RPMI7951 (cell line): ENCODE measurements at places on chromosomes 16 and 17.
A peak's percentile ranks its signal among the peaks of the same experiment; 100 is the strongest.

DNA sequence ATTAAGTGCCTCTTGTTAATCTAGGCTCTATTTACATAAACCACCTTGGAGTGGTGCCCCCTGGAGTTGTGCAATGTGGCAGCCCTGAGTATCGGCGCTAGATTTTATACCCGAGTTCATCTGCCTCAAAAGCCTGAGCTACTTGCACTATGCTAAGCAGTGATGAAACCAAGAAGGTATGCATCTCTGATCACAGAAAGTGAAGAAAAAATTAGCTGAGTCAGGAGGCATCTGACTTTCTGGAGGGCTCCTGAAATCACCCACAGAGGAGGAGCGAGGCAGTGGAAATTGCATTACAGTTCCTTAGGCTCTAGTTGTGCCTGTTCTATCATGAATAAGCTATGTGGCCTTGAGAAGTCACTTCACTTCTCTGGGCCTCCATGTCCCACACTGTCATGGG, 80.3 kb upstream of the PSMD7 start:
- no peak for DNase-seq

GRCh38 chr16:50816901-50817555, 75.1 kb downstream of the CYLD start:
- DNase-seq, result no peak

GRCh38 chr17:39757931-39758873, 20.5 kb downstream of the GRB7 start:
- DNase-seq, result no peak

DNA sequence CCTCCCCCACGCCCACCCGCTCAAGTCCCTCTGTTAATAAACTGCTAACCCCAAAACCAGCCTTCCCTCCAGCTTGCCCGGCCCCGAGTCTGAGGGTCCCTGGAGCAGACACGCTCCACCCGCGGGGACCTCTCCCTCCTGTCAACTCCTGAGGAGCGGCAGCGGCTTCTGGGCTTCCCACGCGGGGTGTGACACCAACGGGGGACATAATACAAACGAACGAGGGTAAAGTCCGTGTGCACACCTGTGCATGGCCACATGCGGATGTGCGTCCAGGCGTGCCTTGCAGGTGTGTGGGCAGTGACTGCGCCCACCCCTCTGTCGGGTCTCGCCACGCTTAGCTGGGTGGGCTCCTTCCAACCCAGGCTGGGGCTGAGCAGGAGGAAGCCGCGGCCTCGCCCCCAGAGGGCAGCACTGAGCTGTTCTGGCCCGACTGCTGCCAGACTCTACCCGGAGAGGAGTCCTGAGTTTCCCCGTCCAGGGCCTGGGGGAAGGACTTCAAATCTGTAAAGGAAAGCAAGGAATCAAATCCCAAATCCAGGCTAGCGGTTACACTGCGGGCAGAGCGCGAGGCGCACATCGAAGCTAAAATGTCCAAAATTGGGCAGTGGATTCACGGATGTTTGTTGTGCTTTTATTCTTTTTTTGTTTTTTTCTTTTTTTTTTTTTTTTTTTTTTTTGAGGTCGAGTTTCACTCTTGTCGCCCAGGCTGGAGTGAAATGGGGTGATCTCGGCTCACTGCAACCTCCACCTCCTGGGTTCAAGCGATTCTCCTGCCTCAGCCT, 24.2 kb upstream of the KRT17 start:
- DNase-seq, result peak; percentile 72

DNA sequence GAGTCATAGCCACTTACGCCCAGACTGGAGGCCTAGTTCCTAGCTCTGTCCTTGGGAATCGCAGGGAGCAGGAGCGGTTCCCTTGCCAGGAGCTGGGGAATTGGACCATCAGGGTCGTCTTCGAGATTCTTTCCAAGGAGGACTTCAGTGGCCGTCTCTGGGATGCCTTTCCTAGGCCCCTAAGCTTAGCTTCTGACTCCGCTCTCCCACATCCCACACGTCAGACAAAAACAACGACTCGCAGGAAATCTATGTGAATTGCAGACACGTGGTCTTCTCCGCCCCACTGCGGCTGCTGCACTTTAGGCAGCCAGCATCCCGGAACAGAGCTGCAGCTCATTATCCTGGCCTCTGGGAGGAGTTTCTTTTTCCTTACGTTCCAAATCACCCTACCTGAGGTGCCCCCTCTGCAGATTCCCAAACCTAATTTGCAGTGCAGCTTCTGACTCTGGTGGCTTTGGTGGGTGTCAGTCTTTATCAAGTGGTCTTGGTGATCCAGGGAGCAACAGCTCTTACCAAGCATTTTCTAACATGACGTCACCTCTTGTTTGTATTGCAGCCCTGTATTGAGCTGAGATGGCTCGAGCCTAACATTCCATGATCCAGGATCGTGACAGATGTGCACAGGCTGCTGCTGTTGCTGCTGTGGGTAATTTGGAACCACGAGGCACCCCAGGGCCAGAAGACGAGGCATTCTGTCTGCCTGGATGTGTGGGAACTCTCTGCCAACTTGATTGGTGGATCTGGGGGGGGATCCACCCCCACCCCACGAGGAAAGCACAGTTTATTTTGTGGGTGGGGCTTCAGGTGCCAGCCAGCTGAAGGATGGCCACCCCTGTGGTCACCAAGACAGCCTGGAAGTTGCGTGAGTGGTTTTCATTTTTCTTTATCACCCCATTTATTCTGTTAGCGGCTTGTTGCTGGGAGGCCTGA, 1.1 kb downstream of the KATNB1 start:
- DNase-seq, result peak; percentile 67

GRCh38 chr17:19386974-19387920, at the start of gene MFAP4:
MFAP4 (minus strand) TSS chr17:19387190; CDS start chr17:19387155, 35 bp downstream.
- peak; percentile 71 for DNase-seq

- DNase-seq, result no peak
These were observed 9.6 kb downstream of the STX8 start for GRCh38 chr17:9566067-9566466.

DNA sequence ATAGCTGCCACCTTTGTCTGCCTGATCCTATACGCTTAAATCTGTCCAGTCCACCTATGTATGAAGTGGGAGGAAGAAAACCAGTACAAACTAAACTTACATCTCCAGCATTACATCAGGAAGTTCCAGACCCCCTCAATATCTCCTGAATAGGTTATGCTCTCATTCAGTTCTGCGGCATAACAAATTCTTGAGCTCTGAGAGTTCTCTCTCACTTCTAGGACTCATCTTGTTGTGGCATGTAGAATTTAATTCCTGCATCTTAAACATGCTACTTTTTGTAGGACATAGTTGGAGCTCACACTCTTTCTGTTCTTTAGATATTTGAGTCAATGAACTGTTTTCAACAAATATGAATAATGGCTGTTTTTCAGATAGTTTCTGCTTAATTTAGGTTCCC, 662.5 kb downstream of the CDH11 start:
- DNase-seq, result no peak

GRCh38 chr17:69096541-69096940, 35.8 kb upstream of the ABCA9 start:
- no peak for DNase-seq

DNA sequence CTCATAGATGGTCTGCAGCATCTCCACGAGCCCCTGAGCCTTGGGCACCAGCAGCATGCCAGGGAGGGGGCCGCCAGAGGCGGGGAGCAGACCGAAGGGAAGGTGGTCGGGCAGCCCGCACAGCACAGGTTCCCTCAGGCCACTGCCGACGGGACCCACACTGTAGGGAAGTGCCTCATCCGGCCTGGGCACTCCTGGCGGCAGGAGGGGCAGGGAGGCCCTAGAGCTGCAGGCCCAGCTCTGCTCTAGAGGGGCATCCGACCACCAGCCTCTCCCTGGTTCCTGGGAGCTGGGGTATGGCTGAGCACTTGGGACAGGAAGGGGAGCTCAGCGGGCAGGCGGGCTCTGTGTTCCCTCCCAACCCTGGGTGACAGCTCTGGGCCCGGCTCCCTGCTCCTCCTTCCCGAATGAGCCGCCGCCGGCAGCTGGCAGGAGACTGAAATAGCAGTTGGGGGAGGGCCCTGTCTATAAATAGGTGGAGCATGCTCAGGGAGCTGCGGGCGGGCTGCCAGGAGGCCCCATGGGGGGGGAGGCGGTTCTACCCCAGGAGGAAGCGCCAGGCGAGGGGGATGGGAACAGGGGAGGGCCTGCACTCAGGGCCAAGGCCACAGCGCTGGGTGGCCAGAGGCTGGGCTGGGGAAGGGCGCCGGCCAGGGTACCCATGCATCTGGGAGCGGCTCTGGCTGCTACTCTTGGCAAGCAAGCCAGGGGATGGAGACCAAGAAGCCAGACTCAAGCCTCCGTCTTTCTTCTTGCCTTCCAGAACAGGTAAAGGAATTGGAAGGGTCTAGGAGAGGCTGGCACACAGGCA, 12.4 kb downstream of the HDAC5 start:
- peak; percentile 91 for DNase-seq

- no peak for DNase-seq
These were observed 1280.6 kb downstream of the CDH11 start for GRCh38 chr16:63841271-63841670.

DNA sequence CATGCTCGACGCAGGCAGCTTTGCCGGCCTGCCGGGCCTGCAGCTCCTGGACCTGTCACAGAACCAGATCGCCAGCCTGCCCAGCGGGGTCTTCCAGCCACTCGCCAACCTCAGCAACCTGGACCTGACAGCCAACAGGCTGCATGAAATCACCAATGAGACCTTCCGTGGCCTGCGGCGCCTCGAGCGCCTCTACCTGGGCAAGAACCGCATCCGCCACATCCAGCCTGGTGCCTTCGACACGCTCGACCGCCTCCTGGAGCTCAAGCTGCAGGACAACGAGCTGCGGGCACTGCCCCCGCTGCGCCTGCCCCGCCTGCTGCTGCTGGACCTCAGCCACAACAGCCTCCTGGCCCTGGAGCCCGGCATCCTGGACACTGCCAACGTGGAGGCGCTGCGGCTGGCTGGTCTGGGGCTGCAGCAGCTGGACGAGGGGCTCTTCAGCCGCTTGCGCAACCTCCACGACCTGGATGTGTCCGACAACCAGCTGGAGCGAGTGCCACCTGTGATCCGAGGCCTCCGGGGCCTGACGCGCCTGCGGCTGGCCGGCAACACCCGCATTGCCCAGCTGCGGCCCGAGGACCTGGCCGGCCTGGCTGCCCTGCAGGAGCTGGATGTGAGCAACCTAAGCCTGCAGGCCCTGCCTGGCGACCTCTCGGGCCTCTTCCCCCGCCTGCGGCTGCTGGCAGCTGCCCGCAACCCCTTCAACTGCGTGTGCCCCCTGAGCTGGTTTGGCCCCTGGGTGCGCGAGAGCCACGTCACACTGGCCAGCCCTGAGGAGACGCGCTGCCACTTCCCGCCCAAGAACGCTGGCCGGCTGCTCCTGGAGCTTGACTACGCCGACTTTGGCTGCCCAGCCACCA, 9.7 kb downstream of the VASN start:
- DNase-seq, result no peak

DNA sequence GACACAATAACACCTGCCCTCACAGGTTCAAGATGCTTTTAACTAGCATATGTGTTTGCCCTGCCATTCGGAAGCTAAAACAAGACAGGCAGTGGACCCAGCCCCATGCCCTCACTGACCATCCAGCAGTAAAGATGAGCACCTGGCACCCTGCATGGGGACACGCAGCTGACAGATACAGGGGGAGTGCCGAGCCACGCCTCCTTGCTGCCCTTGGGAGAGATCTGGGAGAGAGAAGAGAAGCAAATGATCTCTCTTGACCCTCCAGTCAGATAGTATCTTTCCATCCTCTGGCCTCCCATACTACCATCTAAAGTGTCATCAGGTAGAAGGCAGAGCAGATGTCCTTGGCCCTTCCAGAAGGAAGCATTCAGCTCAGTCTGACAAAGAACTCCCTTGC, 40.6 kb upstream of the MYOCD start:
- DNase-seq, result no peak

GRCh38 chr16:26594666-26595065, 472.1 kb upstream of the C16orf82 start:
- DNase-seq, result no peak

DNA sequence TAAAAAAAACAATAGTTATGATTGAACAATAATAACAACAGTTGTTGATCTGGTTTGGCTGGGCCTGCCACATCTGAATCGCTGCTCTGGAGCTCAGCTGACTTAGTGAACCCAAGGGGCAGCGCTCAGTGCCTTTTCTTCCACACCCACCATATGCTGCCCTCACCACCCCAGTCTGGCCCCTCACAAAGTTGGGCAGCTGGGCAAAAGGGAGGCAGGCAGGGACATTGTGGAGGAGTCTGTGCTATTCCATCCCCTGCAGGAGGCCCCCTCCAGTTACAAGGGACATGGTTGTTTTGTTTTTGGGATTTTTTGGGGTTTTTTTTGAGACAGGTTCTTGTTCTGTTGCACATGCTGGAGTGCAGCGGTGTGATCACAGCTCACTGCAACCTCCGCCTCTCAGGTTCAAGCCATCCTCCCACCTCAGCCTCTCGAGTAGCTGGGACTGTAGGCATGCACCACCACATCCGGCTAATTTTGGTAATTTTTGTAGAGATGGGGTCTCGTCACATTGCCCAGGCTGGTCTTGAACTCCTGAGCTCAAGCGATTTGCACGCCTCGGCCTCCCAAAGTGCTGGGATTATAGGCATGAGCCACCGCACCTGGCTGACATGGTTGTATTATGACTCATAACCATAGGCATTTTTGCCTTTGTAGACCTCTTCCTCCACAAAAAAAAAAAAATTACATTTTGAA, 8.6 kb upstream of the PECAM1 start:
- DNase-seq, result peak; percentile 69

- no peak for DNase-seq
These were observed 31.9 kb upstream of the CRHR1 start for GRCh38 chr17:45752246-45752645.

- DNase-seq, result no peak
These were observed 10.1 kb upstream of the PCTP start for GRCh38 chr17:55740511-55741355.

- no peak for DNase-seq
These were observed 483 bp downstream of the LLGL2 start for GRCh38 chr17:75525806-75526554.

DNA sequence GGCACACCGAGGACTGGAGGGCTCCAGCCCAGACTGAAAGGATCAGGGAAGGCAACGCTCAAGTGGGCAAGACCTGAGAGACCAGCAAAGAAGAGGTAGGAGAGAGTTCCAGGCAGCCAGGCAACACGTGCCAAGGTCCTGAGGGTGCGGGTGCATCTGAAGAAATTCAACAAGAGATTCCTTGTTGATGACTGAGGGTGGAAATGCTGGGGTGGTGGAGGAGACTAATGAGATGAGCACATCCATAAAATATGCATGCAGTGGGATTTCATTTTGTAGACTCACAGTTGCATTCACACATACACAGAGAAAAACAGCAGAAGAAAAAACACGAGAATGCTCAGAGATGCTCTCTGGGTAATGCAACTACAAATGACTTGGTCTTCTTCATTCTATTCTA, 154.8 kb upstream of the FOXF1 start:
- peak; percentile 93 for DNase-seq
